ENCODE measurements at places on chromosomes 12 and 14.

DNA sequence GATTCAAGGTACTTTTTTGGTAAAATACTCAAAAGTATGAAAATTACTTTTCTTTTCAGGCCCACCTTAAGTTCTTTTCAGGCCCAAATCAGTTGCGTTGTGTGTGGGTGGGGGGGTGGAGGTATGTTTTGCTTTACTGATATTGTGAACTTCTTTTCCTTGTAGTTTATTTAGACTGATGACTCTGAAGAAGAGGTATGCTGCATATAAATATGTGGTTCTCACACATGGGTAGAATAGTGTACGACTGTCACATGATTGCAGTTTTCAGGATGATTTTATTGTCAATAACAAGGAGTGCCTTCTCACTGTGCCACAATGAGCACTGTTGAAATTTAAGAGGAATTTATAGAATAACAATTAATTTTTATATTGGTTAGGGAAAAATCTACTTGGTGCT, 166.6 kb upstream of the ATP2B1 start:
- DNase-seq: no peak

DNA sequence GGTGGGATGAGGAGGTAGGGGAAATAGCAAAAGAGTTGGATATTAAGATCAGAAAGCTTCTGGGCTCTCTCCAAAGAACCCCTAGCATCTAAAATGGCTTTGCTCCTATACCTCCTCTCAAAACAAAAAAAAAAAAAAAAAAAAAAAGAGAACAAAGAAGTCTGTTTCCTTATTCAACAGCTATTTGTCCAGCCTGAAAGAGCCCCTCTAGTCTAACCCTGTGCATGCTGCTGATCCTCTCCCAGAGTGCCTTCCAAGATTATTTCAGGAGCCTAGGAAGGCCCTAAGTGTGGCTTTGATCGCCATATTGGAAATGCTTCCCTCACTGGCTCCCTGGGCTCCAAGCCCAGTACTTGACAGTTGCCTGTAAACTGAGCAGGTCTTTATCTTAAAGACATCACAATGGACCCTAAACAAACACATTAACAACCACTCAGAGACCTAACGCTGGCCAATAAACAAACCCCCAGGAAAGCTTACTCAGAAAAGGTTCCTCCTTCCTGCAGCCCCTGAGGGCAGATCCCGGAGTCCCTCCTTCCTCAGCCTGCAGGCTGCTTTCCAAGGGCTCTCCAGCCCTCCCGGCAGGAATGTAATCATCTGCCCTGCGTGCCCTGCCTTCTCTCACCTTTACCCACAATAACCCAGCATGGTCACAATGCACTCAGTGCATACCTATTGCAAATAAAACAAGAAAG, 17.4 kb upstream of the COL2A1 start:
- no peak for DNase-seq

GRCh38 chr12:3533703-3534386, 42.8 kb downstream of the PRMT8 start:
- DNase-seq: no peak

DNA sequence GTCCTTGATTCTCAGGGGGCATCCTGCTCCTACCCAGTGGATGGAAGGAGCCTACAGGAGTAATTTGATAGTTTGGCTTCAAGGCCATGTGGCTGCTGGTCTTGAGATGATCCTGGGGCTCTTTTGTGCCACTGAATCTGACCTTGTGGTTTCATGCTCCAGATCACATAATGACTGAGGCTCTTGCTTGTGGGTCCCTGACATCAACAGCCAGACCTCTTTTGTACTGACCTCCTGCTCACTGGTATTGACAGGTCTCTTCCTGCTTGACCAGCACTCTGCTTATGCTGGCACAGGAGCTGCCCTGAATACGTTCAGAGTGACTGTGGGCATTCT, 23.2 kb upstream of the JPH4 start:
- DNase-seq: no peak

GRCh38 chr14:89206389-89207031, 210.5 kb downstream of the FOXN3 start:
- DNase-seq: no peak

DNA sequence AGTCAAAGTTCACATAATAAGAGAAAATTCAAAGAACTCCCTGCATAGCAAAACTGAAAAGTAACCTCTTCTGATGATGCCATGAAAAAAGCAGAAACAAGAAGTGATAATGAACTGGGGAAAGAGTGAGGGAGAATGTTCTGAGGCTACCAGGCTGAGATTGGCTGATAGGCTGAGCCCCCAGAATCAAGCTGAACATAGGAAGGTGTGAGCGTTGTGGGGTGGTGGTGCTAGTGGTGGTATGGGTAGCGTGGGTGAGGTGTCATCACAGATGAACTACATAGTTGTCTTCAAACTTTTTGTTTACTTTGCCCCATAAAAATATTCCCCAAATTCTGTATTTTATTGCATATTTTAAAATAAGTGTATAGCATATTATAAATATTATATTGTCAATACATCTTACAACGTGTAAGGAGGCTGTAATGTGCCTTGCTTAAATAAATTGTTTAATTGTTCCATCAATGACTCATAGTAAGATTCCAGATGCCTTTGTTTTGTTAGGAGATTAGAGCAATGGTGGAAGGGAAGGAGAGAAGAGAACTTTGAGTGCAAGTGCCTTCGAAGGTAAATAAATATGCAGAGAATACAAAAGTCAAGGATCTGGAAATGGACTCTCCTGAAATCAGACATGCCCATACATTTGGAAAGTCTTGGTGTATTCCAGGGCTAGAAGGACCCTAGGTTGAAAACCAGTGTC, 15.8 kb upstream of the CFAP54 start:
- no peak for DNase-seq

- DNase-seq: no peak
These were observed 184.6 kb downstream of the FOXN3 start for GRCh38 chr14:89232265-89233070.

DNA sequence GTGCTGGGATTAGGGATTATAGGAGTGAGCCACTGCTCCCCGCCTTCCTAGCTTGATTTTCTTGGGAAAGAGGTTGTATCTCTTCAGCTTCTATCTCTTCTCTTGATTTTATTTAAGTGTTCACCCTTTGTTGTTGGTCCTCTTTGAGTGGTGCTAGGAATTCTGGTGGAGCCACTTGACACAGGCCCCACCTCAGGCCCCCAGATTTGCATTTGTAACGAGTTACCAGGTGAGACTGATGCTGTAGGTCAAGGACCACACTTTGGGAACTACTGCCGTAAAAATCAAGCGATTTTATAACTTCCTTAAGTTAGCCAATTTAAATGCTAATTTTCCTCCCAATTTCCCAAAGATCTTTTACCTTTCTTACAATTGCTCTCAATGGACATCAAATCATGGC, 26.3 kb downstream of the SRGAP1 start:
- no peak for DNase-seq

- DNase-seq: no peak
These were observed 23.6 kb upstream of the RPLP0 start for GRCh38 chr12:120224304-120225199.

DNA sequence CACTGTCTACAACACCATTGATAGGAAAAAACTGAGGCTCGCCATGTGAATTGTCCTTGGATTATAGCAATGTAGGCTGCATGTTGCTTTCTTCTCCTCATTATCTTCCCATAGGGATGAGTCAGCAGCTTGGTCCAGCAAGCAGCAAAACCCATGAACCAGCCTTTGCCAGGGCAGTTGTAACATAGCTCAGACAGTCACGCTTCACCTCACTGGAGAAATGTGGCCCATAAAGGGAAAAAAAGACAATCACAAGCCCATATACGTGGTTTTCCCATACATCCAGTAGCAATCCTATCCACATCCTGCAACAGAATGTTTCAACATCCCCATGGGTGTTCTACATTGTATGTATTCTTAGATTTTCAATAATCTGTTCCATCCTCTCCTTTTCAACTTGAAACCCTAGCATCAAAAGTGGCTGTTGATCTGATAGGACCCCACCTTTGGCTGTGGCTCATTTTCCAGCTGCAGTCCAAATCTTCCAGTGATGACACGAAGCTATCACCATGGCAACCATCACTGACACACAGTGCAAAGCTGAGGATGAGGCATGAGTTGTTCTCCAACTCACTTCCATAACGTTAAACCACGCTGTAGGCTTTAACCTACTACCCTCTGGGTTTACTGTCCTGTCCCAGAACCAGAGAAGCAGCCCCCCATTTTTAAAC, 34.0 kb downstream of the GRIN2B start:
- DNase-seq: no peak

DNA sequence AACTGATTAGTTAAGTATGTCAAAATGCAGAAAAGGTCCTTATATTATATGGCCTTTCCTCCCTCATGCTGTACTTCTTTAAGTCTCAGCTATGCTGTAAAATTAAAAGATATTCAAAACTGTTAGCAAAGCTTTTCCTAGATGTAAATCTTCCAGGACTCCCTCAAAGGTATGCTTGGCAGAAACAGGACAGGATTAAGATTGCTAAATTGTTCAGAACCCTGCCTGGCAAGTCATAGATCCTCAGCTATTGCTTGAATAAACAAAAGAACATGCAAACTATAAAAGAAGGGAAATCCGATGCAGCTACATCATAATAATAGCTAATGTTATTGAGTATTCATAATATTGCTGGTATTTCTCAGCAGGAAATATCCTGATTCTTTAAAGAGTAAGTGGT, 322.6 kb downstream of the CCDC91 start:
- DNase-seq: no peak

DNA sequence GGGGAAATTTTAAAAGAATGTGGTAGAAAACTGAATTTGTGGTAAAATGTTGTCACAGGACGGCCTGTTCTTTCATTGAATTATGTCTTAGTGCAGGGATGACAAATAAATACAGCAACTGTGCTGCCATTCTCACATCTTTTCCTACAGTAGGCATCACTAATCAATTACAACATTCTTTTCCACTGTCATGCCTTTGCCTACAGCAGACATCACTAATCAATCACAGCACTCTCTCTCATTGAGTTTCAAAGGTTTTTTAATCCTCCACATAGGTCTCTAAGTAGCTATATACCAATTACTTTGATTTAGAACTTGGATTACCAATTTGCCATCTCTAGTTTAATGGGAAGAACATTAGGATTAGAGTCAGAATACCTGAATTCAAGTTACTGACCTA, 30.1 kb downstream of the NTF3 start:
- DNase-seq: no peak

DNA sequence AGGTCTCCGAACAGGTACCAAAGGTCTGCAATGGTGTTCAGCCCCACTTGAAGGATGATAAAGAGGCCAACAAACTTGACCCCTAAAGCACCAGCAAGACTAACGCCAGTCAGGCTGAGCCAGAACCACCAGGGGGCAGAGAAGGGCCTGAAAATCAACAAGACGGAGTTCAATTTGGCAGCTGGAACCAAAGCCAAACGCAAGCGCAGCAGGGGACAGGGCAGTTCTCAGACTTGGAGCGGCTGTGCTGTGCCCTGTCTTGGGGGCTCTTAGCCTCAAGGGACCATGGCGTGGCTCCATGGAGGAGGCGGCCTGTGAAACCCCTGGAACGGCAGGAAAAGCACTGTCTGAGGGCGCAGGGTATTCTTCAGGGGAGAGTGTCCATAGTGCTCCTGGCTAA, 19.6 kb downstream of the POMT2 start:
- peak; percentile 29 for DNase-seq

DNA sequence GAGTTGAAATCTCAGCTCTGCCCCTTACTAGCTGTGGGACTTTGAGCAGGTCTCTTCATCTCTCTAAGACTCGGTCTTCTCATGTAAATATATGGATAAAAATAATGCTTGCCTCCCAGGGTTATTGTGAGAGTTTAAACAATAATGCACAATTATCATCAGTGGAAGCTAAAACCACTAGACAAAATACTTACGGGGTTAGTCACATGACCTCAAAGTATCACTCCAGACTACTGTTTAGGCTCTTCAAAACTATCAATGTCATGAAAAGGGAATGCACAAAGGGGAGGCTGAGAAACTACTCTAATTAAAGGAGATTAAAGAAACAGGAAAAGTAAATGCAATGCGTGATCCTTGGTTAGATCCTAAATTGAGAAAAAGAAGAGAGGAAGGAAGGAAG, 24.5 kb upstream of the TSPAN11 start:
- DNase-seq: no peak

DNA sequence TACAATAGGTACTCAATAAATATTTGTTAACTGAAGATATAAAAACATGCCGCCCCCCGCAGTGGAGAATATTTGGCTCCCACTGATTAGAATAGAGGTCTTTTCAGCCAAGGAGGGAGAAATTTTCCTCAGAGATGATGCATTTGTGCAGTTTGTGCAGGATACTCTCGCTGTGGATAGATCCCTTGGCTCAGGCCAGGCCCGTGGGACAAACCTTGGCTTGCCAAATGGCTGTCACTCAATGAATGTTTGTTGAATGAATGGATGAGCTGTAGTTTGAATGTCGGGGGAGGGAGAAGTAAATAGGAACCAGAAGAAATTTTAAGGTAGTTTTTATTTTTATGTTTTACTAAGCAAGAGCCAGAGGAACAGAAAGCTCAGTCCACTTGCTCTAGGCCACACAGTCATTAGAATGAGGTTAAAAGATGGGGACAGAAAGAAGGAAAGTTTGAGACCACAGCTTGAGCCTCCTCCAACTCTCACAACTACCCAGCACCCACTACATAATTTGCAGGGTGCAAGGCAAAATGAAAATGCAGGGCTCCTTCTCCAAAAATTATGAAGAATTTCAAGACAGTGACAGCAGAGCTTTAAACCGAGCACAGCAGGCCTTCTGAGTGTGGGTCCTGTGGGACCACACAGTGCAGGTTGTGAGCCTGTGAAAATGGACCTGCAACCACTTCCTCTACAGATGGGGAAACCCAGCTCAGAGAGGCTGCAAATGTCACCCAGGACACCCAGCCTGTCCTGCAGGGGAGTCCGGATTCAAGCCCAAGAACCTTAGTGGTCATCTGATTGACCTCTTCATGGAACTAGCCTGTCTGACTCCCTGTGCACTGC, 51.4 kb downstream of the WSCD2 start:
- no peak for DNase-seq

DNA sequence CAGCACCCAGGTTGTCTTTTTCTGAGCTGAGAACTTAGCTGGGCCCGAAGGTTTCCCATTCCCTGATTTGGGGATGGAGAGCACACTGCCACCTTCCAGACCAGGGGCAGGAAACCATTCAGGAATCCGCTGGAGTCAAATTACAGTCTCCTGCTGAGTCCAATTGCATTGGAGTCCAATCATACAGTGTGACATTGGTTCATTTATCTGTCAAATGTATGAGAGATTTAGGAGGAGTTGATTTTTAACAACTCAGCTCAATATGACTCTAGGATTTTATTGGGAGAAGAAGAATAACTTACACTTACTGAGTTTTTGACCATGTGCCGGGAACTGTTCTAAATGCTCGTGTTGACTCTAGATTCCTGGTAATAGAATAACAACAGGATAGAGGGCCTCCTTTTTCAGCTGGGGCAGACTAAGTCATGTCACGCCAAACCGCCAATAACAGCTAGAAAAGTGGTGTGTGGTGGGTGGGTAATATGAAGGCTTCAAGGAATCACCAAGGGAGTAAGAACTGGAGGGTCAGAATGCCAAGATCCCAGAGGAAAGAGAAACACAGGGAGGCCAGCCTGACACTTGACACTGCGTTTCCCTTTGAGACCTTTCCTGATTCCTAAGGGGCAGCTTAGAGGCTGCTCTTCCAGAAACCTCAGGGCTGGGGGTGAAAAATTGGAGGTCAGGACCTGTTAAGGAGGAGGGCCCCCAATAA, 11.5 kb downstream of the SYNDIG1L start:
- DNase-seq: no peak

- no peak for DNase-seq
These were observed 214.0 kb downstream of the CHST11 start for GRCh38 chr12:104670439-104671408.

- no peak for DNase-seq
These were observed 22.8 kb upstream of the OASL start for GRCh38 chr12:121061831-121062230.

- DNase-seq: no peak
These were observed 5.5 kb upstream of the GPR132 start for GRCh38 chr14:105070760-105071137.

- DNase-seq: no peak
These were observed 190.6 kb downstream of the GPHN start for GRCh38 chr14:66698503-66698902.

Data from activated T-cell treated with anti-CD3 and anti-CD28 coated beads for 4 hours (primary cell).